ENCODE measurements at places on chromosomes 12 and 14.

DNA sequence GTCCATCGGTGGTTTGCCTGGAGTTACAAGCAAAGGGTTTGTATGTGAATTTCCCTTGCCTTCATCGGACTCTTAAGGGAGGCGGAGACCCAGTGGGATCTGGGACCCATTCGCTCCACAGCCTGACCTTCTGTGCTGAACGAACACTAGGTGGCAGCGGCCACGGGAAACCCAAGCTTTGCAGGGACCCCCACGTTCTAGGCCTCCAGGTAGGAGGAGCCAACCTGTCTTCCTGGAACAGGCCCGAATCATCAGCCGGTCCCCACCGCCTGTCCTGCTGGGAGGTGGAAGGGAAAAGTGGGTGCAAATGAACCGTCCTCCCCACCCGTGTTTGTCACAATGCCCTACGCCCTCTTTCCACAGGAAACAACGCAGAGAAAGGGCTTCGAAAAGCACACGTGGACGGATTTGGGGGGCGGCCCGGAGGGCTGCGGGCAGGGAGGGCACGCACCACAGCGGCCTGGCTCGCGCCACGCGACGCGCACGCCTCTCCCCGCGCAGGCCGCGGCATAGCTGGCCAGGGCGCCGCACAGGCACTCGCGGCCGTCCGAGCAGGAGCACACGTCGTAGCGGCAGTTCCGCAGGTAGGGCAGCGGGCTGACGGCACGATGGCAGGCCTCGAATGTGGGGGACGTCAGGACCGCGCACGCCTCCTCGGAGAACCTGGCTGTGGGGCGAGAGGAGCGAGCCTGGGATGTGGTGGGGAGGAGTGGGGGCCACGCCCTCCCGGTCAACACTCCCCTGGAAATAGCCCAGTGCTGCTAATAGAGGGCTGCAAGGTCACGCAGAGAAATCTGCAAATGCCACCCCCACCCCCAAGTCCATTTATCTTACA is 67.8 kb downstream of the VWF start:
- DNase-seq: no peak

- peak; percentile 57 for DNase-seq
Measured at GRCh38 chr12:26680727-26681455, 152.1 kb downstream of the ITPR2 start.

DNA sequence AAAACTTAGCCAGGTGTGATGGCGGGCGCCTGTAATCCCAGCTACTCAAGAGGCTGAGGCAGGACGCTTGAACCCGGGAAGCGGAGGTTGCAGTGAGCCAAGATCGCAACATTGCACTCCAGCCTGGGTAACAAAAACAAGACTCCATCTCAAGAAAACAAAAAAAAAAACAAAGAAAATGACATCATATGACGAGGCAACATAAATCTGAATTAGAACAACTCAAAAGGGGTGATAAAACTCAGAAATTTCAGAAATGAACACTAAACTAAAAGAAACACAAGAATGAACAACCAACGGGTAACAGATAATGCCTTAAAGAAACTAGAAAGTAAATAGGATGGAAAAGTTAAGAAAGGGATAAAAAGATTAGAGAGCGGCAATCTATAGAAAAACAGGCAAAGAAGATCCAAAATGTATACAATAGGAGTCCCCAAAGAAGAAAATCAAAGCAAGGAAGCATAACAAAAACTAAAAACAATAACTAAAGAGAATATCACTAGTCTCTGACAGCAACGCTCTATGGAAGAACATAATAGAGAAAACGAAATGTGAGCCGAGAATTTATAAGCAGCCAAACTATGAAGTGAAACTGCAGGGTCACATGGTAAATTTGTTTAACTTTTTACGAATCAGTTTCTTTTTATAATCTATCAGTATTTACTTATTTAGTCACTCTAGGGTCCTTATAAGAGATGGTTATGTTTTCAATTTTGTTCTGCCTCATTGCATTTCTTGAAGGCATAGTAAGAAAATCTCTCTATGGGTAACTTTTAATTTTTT is 45.7 kb downstream of the SPPL3 start:
- no peak for DNase-seq

GRCh38 chr12:47710278-47710677 is 4.4 kb upstream of the RPAP3 start:
- DNase-seq: no peak

DNA sequence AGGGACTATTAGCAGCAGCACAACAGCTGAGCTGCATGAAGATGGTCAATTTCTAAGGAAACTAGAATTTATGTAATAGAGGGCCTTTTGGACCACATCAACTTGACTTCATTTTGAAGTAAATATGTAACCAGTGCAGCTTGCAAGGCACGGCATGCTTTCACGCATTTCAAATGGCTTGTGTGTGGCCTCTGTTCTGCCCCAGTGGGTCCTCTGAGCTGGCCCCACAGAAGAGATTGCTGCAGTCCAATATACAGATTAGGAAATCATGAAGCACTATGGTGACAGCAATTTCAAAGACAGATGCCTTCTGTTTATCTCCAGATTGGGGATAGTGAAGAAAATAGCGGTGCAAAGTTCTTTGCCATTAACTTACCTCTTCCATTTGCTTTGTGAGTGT is 101.4 kb downstream of the PDZRN4 start:
- DNase-seq: no peak

DNA sequence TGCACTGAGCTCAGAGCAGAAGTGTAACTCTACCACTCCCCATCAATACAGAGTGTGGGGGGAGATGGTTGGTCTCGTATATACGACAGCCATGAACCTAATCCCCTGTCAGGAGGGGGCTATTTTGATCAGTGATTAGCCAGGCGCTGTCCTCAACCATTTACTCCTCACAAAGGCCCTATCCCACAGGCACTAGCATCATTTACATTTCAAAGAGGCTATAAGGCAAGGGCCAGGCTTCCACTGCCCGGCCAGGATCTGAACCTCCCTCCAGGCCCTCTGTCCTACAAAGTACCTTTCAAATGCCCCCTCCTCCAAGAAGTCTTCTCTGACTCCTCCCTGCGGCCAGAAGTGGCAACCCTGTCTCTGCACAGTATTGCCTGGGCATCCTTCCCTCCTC is 74.7 kb downstream of the ITPK1 start:
- DNase-seq: no peak

DNA sequence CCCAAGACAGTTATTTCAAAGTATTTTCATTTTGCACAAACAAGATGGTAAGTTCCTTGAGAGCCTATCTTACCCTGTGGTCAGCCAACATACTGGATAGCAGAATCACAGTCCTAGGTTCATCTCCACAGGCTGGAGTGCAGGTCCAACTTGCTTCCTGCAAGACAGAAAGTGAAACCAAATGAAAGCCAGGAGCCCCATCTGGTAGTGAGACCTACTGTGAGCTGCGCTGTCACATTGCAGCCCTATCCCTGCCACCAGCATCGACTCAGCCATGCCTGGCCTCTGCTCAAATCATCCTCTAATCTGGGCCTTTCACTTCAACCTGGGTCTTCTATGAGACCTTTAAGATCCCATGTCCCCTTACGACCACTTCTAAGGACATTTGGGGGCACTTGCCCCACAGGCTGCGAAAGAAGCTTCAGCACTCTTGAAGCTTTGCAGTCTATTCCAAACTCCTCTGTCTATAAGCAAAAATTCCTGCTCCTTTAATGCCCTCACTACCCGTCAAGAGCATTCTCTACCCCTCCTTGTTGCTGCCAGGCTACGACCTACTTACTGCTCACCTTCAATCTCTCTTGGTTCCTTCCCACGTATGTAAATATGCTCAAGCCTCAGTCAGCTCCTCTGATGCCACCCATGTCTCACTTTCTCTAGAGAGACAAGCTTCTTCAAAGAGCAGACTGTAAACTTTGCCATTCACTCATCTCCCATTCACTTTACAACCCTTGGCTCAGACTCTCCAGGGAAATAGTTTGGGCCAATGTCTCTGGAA is 55.9 kb upstream of the TSPAN11 start:
- DNase-seq: no peak

Data from endothelial cell of umbilical vein (primary cell).